ENCODE measurements at places on chromosomes 12 and 14.

- no peak for DNase-seq
Observed at GRCh38 chr12:117119592-117120198, 20.5 kb upstream of the TESC start.

DNA sequence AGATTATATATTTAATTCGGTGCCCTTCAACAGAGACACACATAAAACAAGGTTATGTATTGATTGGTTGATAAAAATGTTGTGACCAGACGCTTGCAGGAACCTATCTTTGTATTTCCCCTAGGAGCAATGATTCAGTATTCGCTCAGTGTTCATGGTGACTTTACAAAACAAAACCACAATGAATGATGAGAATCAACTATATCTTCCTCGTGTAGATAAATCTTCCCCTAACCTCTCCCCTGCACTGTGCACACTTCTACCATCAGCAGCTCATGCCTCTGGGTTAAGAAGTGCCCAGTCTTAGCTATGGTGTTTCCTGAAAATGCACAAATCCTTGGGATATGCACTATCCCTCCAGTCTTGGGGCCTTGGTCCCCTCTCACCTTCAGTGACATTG lies 16.3 kb downstream of the RIN3 start:
- DNase-seq: no peak

DNA sequence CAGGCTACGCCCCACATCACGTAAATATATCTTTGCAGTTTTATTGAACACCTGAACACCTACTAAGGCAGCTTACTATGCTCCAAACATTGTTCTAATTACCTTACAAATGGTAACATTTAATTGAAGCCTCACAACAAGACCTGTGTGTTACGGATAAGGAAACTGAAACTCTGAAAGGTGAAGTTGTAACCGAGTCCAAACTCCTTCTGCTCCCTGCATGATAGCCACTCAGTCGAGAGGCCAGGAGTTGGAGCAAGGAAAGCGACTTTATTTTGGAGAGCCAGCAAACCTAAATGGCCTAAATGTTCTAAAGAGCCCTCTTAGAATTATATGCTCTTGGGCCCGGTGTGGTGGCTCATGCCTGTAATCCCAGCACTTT lies 12.6 kb upstream of the TRPV4 start:
- no peak for DNase-seq

DNA sequence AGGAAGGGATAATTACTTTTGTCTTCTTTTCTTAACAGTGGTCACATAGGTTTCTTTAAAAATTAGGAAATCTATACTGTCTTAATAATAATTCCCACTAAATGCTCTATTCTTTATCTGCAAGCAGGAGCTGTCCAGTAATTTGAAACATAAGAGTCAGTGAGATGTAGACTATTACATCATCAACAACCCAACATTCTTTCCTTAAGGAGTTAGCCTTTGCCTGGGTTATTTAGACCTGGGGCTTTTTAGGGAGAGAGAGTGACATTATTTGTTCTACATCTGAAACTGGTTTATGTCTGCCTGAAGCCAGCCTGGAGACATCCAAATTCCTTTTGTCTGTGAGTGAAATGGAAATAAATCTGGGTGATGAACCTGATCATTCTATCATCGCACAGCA lies 294.4 kb downstream of the TMTC2 start:
- no peak for DNase-seq

DNA sequence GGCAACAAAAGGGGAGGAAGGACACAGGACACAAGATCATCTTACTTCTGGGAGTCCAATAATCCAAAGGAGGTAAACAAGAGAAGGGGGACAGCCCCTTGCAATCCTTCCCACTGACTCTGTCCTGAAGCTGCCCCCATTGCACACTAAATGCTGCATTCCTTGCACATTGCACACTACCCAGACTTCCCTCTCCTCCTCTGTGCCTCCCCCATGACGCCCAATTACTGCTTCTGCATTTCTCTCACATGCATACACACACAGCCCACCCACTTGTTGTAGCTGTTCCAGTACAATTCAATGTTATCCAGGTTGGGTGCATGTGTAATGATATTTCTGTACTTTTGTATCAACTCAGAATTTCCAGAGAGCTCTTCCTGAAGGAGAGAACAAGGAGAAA lies 5.5 kb downstream of the NDRG2 start:
- DNase-seq: no peak

- no peak for DNase-seq
Observed at GRCh38 chr14:49193332-49194065, 392.7 kb downstream of the RPS29 start.

- DNase-seq: no peak
Observed at GRCh38 chr12:66387117-66387516, 84.8 kb downstream of the HELB start.

GRCh38 chr14:101991352-101991751 lies 27.0 kb downstream of the DYNC1H1 start:
- no peak for DNase-seq

DNA sequence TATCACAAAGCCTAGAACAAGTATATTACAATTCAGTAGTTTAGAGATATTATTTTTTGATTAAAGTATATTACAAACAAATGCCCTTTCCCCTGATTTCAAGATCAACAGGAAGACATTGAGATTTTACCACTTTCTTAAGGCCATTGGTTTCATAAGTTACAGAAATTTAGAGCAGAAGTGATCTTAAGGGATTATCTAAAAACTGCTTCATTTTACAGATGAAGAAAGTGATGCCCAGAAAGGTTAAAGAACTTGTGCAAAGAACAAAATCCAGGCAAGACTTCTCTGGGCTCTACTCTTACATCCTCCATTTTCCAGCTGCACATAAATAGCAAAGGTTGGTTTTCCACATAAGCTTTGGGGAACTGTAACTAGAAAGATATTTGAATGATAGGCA lies 87.5 kb downstream of the DUSP6 start:
- DNase-seq: no peak

- no peak for DNase-seq
Observed at GRCh38 chr12:116299665-116300328, 22.3 kb upstream of the MED13L start.

GRCh38 chr12:47773062-47773857 lies at the start of gene SLC48A1:
SLC48A1 (plus strand) TSS chr12:47773238; CDS start chr12:47773305, 67 bp downstream.
- DNase-seq: peak; percentile 55

GRCh38 chr14:67986131-67986841 lies 166.7 kb downstream of the RAD51B start:
- DNase-seq: no peak

DNA sequence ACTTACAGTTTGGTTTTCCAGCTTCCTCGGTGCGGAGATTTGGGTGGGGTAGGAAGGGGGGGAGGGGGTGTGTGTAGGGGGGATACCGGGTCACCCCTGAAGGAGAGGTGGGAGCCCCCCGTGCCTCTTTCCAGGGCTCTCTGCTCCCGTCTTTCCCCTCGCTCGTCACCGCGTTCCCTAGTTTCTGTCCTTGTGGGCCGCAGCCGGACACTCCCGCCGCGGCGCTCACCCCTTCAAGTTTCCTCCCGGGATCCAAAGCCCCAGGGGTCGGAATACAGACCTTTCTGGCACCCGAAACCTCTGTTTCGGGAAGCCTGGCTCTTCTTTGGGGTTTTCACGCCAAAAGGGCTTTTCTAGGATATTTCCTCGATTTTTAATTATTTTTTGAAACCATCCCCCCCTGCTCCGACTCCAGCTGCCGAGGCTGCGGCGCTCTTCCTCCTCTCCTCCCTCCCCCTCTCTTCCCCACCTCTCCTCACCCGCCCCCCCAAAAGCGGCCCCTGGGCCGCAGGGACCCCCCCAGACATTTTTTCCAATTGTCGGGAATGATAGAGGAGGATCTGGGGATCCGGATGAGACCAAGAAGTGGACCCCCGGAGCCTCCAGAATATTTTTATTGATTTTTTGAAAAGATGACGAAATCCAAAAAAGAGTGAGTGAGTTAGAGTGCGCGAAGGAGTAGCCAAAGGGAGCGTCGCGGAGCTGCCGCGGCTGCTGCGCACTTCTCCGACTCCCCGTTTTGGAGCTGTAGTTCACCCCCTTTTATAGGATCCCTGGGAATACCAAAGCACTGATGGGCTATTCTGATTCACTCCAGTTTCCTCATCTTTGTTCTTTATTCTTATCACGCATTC lies 1.7 kb downstream of the CCND2 start:
- DNase-seq: no peak

- DNase-seq: no peak
Observed at GRCh38 chr14:70931008-70931407, 23.7 kb downstream of the PCNX1 start.

- no peak for DNase-seq
Observed at GRCh38 chr12:40034156-40034555, 71.7 kb downstream of the SLC2A13 start.

- no peak for DNase-seq
Observed at GRCh38 chr12:104420868-104421267, 35.9 kb upstream of the CHST11 start.

GRCh38 chr12:30457621-30458289 lies 237.9 kb downstream of the IPO8 start:
- no peak for DNase-seq
